Upper lobe of right lung (tissue), 1 donor: ENCODE measurements at places on chromosomes 12 and 14.

- no peak for DNase-seq
These were observed 118.7 kb downstream of the ETNK1 start for GRCh38 chr12:22743700-22744099.

- DNase-seq: no peak
These were observed 687.3 kb upstream of the MIS18BP1 start for GRCh38 chr14:45940318-45940717.

- DNase-seq: no peak
These were observed 55.4 kb upstream of the RFX4 start for GRCh38 chr12:106527356-106527755.

GRCh38 chr12:124779161-124780141, 84.2 kb downstream of the SCARB1 start:
- DNase-seq: no peak

DNA sequence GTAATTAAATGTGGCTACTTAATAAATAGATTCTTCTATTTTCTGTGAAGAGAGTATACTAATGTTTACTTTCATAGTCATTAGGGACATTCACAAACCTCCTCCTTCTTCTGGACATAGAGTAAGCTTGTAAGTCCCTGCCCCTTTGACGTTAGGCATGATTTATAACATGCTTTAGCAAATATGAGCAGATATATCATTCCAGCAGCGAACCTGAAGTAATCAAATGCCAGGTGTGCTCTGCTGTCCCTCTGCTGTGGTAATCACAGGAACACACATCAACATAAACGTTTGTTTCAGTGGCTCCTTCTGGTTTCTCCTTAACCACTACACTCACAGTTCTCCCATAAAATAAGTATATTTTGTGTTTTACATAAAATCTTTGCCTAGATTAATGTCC, 961.8 kb downstream of the FLRT2 start:
- no peak for DNase-seq

DNA sequence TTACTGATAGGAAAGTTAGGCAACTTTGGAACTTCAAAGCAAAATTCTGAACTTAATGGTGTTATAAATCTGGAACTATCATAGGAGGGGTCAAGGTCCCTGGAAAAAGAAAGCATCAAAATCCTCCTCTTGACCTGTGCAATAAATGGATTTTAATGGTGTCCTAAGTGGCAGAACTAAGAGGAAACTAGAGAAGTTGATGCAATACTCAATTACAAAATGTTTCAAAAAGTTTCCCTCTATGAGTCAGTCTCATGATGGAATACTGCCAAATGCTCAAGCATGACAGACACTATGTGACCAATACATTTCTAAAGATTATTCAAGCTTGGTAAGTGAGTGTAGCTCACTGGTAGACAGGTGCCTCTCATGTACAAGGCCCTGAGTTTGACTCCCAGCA, 47.7 kb upstream of the ERGIC2 start:
- no peak for DNase-seq

- DNase-seq: no peak
These were observed 230.0 kb downstream of the GLT1D1 start for GRCh38 chr12:129083121-129083840.

DNA sequence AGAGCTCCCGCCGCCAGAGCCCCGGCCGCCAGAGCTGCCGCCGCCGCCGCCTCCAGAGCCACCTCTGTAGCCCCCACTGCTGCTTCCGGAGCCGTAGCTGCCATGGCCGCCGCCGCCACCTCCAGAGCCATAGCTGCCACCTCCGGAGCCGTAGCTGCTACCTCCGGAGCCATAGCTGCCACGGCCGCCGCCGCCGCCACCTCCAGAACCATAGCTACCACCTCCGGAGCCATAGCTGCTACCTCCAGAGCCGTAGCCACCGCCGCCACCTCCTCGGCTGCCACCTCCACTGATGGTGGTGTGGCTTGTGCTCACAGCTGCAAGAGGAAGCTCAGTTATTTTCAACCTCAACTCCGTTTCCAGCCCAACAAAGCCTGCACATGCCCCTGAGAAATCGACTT, 4.9 kb downstream of the KRT1 start:
- no peak for DNase-seq

- no peak for DNase-seq
These were observed 179.4 kb downstream of the ERC1 start for GRCh38 chr12:1170411-1170810.

GRCh38 chr12:91804533-91804932, 341.1 kb downstream of the BTG1 start:
- no peak for DNase-seq

GRCh38 chr12:34402228-34402898, 380.1 kb downstream of the ALG10 start:
- DNase-seq: peak; percentile 52
